Activated T-cell treated with anti-CD3 and anti-CD28 coated beads for 24 hours (primary cell): ENCODE measurements at places on chromosomes 3 and 15.

DNA sequence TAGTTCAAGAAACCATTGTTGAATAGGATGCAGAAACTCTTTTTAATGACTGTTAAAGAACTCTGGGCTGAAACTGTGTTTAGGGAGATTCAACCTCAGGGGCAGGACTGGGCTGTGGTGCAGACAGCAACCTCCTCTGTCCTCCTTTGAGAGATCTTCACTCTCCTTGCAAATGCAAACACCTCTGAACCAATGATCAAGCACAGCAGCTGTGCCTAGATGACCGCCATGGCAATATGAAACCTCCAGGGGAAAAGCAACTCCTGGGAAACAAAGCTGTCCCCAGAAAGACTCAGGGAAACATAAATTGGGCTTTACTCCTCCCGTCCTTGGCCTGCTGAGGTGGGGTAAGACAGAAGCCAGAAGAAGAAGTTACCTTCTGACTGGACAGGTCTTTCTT lies 52.6 kb downstream of the TBC1D2B start:
- no peak for DNase-seq

DNA sequence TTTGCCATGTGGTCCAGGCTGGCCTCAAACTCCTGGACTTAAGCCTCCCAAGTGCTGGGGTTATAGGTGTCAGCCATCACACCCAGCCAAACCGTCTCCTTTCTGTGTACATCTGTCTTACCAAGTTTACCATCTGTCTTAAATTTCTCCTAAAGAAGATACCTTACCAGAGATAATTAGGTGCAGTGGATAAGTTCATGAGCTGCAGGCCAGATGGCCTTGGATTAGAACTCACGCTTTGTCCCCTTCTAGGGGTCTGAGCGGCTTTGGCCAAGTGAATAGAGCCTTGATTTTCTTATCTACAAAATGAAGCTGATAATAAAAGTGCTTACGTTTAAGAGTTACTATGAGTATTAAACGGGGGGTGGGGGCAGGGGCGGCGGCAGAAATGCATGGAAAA lies 103.9 kb downstream of the SUCLG2 start:
- DNase-seq: no peak

- no peak for DNase-seq
Observed at GRCh38 chr15:81176291-81176893, 20.3 kb upstream of the IL16 start.

DNA sequence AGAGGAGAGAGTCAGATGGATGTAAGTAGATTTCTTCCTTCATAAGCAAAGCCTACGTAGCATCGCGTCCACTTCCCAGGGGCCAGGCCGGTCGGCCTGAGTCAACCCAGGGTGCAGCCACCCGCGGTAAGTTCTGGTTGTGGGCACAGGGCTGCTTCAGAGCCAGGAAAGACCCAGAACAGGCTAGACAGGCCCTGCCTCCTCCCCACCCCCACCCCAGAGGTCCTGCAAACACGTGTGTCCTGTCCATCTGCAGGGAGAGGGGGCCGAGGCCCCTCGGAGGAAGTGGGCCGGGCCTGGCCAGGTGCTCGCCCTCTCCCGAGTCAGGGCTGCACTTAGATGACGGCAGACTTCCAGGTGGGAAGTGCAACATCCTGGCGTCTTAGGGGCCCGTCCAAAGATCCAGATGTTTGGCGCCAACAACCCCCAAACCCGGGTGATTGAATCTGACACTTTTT lies 100.8 kb upstream of the ALDH1A3 start:
- no peak for DNase-seq

- no peak for DNase-seq
Observed at GRCh38 chr3:136658946-136659682, 93.1 kb downstream of the STAG1 start.

DNA sequence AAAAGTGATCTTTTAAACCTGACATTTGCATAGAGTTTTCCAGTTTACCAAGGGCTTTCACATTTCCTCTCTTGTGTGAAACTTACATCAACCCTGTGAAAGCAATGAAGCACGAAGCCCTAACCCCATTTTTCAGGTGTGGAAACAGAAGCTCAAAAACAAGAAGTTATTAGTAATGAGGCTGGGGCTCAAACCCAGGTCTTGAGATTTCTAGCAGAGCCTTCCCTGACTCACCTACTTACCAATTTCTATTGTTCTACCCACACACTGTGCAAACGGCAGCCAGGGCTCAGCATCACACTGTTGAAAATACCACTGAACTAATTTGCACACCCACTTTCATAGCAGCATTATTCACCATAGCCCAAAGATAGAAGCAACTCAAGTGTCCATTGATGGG lies 117.8 kb upstream of the IGF1R start:
- DNase-seq: no peak

- DNase-seq: no peak
Observed at GRCh38 chr3:63051920-63052319, 176.7 kb upstream of the CADPS start.

DNA sequence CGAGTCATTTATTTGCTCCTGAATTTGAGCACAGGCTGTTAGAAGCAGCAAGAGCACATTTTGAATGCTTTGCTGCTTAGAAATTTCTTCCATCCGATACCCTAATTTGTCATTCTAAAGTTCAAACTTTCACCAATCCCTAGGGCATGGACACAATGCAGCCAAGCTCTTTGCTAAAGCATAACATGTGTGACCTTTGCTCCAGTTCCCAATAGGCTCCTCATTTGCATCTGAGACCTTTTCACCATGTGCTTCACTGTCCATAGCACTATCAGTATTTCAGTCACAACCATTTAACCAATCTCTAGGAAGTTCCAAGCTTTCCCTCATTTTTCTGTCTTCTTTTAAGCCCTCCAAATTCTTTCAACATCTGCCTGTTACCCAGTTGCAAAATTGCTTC lies 1333.1 kb downstream of the SI start:
- DNase-seq: no peak

DNA sequence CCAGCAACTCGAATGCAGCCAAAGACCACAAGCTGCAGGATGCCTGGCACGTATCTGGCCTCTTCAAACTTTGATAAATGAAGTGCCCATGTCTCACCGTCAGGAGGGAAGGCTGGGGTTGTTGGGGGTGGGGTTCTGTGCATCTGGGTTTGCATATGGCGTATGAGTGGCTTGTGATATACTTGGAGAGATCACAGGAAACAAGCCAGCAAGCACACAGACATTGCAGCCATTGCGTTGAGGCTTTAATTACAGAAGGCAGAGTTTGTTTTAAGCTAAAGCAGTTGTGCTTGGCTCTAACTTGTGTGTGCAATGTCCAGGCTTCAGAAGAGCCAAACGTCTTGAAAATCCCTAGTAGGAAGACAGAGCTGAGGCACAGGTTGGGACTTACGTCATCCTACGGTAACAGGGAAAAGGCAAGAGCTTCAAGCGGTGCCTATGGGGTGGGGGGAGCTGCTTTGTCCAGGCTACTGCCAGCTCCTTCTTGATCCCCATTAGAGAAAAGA lies 109.2 kb downstream of the ASB7 start:
- no peak for DNase-seq

- no peak for DNase-seq
Observed at GRCh38 chr3:41611008-41611407, 350.9 kb downstream of the ULK4 start.

GRCh38 chr15:81865850-81866537 lies 179.8 kb downstream of the MEX3B start:
- no peak for DNase-seq

- DNase-seq: no peak
Observed at GRCh38 chr3:99651531-99651930, 13.1 kb downstream of the COL8A1 start.

- no peak for DNase-seq
Observed at GRCh38 chr15:86855307-86856291, 775.9 kb downstream of the AGBL1 start.

GRCh38 chr15:75107908-75108838 lies 84.8 kb downstream of the PPCDC start:
- peak; percentile 50 for DNase-seq

DNA sequence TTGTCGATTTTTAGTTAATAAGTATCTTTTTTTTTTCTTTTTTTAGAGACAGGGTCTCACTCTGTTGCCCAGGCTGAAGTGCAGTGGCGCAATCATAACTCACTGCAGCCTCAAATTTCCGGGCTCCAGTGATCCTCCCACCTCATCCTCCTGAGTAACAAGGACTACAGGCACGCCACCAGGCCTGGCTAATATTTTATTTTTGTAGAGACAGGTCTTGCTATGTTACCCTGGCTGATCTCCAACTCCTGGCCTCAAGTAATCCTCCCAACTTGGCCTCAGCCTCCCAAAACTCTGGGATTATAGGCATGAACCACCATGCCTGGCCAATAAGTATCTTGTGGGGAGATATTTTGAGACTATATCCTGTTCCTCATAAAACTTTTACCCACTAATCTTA lies 29.4 kb upstream of the ARID3B start:
- DNase-seq: no peak

DNA sequence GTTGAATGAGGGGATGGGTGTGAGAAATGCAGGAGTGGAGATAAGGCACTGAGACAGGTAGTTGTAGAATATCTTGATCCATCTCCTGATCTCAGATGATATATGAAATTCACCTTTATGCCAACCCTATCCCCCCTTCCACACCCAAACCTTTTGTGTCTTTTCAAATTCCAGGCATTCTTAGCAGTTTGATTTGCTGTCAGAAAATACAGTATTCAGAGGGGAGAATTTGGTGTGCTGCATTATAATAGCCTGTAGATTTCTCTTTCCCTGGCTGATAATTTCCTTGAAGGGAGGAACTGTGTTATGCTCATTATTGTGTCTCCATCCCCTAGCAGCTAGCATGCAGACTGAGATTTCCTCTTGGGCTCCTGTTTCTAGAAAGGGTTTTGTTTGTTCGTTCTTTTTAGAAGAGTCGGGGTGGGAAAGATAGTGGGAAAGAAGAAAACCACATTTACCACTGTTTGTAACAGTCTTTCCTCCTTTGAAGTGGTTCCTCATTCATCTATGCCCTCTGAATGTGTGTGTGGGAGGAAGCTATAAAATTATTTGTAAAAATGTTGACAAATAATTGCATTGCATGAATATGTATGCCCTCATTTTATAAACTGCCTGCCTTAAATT lies 373.4 kb downstream of the DIPK2A start:
- no peak for DNase-seq

DNA sequence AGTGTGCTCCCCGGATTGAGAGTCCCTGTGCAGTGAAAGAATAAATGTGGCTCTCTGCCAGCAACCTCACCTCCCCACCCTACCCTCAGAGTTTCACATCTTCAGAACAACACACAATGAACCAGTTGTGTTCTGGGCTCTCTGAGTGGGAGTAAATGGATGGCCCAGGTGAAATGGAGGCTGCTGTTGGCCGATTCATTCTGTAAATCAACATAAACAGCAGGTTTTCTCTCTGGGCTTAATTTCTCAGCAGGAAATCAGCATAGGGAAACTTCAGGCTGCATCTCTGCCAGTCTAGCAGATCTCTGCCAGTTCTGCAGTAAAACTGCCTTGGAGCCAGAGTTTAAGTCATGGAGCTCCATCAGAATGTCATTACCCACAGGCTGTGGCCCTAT lies 54.6 kb upstream of the FURIN start:
- DNase-seq: no peak

DNA sequence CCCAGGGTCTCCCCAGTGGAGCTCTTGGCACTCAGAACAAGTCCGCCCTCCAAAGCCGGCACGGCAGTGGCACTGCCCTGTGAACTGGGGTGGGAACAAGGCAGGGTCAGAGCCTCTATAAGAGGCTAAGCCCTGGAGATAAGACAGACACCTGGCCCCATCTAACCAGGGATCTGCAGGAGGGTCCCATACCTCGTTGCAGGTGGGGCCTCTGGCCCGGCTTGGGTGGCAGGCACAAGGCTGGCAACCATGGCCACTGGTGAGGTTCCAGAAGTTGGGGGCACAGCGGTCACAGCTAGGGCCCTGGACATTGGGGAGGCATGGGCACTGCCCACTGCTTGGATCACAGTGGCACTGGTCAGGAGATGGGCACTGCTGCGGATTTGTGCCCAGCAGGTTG lies 3.6 kb upstream of the USP19 start:
- DNase-seq: no peak

DNA sequence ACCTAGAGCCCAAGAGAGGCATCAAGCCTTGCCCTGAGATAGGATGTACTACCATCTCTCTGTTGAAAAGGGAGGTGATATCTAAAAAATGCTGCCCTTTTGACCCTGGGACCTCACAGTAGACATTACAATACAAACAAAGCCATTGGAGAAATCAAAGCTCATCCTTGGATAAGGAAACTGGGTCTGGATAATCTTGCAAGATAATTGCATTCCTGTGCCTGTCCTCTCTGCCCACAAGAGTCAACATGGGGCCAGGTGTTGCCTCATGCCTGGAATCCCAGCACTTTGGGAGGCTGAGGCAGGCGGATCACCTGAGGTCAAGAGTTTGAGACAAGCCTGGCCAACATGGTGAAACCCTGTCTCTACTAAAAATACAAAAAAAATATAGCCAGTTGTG lies 57.3 kb upstream of the DLG1 start:
- no peak for DNase-seq

- no peak for DNase-seq
Observed at GRCh38 chr3:50163572-50164455, 8.7 kb downstream of the SEMA3F start.
